NCI-H748 treated with DMSO at 0.1 percent for 48 hours (cell line): ENCODE measurements at places on chromosomes 11 and 22.

DNA sequence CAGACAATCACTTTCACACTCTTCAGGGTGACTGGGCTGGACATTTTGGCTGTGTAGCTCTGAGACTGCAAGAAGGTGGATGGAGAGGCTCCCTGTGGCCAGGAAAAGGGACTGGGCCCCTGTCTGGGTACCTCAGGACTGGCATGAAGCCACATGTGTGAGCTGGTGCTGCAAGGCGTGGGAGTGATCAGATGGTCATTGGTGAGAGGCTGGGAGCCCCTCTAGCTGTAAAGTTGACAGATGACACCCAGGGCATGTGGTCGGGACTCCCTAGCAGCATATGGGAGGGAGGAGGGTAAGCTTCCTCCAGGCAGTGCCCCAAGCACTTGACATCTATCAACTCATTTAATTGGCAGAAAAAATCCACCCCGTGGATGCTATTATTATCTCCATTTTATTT is 18.9 kb upstream of the CABP2 start:
- no peak for DNase-seq

GRCh38 chr11:22407921-22408320 is 69.7 kb downstream of the SLC17A6 start:
- no peak for DNase-seq

DNA sequence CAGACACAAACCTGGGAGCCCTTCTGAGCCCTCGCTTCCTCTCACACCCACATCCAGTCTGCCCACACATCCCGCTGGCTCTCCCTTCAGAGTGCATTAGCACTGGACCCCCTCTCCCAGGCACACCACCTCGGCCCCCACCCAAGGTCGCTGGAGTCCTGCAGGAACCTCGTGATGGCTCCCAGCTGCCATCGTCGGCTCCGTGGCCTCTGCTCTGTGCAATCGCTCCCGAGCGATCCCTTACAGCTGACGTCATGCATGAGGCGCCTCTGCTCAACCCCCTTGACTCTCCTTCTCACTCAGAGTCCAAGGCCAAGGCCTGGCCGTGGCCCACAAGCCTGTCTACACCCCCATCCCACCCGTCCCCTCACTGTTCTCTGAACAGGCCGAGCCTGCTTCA is 183.9 kb downstream of the EFCAB6 start:
- no peak for DNase-seq

- DNase-seq: no peak
Observed at GRCh38 chr11:47050284-47050683, 113.7 kb downstream of the CSTPP1 start.

DNA sequence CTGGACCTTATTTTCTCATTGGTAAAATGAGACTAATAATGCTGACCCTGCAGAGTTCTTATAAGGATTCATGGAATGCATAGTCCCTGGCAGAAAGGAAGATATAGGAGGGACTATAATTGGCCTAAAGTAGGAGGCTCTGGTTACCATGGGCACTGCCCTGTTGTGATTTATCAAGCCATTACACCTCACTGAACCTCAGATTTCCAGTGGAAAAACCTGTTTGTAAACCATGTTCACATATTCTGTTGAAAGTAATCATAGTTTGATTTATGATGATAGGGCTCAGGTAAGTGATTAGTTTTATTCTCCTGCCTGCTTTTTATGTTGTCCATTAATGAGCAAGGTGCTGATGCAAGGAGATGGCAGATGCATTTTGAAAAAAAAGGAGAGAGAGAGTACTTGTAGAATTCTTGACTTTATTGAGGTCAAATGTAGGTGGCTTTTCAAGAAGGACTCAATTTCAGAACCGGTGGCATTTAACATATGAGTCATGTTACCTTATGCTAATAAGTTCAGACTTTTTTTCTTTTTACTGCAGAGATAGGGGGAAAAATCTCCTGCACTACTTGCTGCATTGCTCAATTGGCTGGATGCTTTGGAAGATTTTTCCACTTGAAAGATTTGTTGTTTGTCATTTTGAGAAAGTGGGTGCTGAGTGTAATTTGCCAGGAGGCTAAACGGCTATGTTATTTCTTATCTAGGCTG is 14.6 kb downstream of the NF2 start:
- peak; percentile 7 for DNase-seq

DNA sequence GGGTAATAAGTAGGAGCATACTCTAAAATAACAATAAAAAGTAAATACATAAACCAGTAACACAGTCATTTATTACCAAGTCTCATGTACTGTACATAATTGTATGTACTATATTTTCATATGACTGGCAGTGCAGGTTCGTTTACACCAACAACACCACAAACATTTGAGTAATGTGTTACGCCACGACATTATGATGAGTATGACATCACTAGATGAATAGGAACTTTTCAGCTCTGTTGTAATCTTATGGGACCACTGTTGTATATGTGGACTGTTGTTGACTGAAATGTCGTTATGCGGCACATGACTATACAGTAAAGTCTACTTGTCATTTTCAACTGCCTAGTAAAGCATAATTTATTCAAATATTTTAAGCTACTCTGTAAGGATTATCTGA is 18.6 kb downstream of the KIF18A start:
- DNase-seq: no peak

DNA sequence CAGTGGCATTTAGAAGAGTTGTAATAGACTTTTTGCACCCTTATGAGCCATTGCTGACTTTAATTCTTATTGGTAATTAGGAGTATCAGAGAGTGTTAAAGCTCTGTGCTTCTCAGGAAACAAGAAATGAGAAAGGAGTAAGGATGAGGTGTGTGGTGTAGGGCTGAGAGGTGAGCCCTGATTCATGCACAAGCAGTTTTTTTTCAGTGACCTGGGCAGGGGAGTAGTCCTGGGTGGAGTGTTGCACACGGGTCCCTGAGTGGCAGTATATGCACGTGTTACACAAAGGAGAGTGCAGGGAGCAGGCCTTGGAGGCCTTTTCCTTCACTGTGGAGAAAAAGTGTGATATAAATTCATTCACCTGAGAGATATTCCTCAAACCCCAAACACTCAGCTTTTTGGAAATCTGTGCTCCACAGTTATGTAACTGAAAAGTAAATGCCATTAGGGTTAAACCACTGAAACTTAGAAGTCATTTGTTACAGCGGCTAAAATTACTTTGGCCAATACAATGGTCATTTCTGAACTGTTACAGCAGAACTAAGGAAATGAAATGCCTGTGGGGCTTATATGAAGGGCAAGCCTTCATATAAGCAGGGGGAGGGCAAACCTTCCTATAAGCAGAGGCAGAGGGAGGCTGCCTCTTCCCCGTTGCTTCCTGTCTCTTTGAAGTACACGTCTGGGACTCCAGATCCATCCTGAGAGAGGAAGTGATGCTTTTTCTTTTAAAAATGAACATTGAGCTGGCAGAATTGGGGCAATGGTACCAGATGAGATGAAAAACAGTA is 62.6 kb upstream of the OLFML1 start:
- DNase-seq: no peak
